ENCODE measurements at places on chromosomes 12 and 14. TPM values are rescaled to one million over a fixed set of nuclear protein-coding genes. Genes with fewer than 3 reads are reported as not detected.

The FOXM1 gene
- total RNA-seq, result 38.2 TPM

The KRT73 gene
- not detected for total RNA-seq

The TSHR gene
- not detected for total RNA-seq

The CMTM5 gene
- 4.3 TPM for total RNA-seq

The SLC25A47 gene
- not detected for total RNA-seq

The TPH2 gene
- total RNA-seq, result not detected

The INHBC gene
- total RNA-seq, result 0.06 TPM

The OLR1 gene
- total RNA-seq, result not detected

DNA sequence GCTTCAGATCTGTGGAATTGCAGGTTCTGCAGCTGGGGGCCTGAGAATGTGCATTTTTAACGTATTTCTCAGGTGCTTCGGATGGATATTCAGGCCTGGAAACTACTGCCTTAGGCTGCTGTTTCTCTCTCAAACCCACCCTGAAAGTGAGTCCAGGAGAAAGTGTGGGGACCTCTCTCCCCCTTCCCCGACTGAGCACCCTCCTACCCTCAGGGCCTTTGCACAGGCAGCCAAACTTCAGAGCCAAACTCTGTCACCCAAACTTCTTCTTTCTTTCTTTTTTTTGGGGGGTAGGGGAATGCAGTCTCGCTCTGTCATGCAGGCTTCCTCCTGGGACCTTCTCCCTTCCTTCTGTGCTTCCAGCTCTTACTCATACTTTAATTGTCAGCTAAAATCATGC lies 82.4 kb upstream of the FBXO21 start:
- DNase-seq, result no peak

DNA sequence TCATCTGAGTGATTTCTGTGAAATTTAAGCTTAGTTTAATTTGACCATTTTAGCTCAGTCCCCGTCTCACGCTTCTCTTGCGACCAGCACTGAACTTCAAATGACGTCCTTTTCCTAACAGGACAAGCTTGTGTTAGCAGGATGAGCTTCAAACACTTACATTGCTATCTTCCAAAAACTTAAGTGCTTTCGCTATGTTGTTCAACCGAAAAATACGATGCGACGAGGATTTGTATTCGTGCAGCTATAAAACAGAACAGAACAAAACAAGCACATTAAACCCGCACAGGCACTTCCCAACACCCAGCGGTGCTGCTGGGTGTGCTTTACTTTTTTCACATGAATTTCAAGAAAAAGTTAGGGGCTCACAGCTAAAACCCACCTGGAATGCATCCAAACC lies 64.2 kb upstream of the DICER1 start:
- no peak for DNase-seq

- no peak for DNase-seq
These were observed 48.5 kb upstream of the RNU6-8 start for GRCh38 chr14:32251530-32251929.

GRCh38 chr12:118685983-118686607 lies 295.2 kb upstream of the SRRM4 start:
- DNase-seq, result no peak

DNA sequence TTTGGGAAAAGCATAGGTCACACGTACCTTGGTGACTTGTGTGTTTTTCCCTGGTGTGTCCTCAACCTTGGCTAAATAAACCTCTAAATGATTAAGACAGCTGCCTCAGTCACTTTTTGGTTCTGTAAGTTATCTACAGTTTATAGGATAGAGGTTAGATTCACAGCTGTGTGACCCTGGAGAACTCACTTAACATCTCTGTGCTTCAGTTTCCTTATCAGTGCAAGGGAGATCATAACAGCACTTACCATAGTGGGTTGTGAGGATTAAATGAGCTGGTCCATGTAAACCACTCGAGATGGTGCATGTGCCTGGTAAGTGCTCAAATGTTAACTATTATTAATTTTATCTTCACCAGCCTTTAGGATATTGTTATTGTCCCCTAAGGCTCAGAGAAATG lies 35.4 kb upstream of the CHST11 start:
- no peak for DNase-seq

- no peak for DNase-seq
These were observed 84.1 kb upstream of the FKBP4 start for GRCh38 chr12:2710701-2711100.

DNA sequence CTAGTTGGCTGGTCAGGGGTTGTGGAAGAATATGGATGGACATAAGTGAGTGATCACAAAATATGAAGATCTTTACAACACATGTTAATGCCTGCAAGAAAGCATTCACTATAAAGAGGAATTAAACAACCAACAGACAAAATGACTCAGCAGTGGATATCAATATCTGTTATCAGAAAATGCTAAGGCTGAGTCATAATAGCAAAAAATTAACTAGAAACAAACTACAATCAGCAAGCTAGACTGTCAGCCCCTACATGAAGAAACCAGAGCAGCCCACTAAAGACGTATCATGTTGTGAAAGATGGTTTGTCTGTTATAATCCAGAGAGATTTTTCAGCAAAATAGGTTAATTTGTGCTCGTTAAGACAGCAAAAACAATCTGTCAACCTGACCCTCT lies 472.9 kb downstream of the NELL2 start:
- DNase-seq, result no peak

DNA sequence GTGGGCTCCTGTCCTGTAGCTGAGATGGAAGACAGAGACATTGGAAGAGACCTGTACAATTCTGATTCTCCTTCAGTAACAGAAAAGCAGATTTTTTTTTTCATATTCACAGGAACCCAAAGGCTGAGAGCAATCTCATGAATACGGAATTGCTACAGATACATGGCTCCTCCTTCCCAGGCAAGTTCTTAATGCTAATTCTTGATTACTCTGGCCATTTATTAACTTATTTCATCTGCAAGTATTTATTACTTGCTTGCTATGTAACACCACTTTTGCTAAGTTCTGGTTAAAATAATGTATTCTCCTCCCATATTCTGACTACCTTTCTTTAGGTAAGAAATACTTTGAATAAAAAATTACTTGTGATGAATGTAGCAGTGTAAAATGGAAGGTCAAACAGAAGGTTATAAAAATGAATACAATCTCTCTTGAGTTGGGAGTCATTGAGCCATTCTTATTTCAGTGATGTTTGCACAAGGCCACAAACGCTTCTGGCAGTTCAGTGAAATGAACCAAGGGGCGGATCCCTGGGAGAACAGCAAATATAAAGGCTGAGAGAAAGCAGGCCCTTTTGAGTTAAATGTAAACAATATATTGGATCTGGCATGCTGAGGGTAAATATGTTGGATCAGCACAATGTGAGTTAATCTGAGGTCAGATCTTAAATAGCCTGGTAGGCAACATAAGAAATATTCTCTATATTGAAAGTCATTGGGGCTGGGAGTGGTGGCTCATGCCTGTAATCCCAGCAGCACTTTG lies 37.6 kb downstream of the MUCL1 start:
- no peak for DNase-seq

DNA sequence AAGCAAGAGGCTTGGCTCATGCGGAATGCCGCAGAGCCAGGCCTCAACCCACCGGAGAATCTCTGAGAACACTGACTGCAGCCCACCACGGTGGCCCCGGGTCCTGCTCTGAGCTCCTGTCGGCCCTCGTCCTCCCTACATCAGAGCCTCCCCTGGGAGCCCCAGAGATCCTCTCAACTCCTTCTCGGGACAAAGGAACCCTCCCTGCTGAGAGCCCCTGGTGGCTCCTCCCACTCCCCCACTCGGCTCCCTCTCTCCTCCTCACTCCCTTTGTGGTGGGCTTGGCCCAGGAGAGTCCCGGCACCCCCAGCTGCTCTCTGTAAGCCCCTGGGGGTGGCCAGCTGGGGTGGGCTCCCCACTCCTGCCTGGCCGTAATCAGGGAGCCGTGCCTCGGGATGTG lies 11.1 kb upstream of the INF2 start:
- DNase-seq, result peak; percentile 57

- DNase-seq, result no peak
These were observed 349 bp downstream of the CDC42BPB start for GRCh38 chr14:103057028-103057371.

DNA sequence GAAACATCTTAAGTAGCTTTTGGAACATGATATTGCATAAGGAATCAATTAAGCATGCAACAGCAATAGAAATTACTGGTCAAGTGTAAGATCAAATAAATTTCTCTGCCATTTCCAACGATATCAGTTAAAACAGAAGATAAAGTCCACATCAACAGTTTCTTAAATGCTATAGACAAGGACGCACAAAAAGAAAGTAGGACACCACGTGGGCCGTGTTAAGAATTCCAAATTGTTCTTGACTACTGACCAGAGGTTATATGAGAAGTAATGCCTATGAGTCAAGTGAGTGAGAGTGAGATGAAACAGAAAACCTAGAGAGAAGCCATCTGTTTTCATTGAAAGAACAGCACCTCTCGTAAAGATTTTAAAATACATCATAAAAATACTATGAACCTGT lies 318.2 kb downstream of the TMEM117 start:
- no peak for DNase-seq

GRCh38 chr14:73188501-73188911 lies 48.8 kb upstream of the PAPLN start:
- no peak for DNase-seq

GRCh38 chr12:23884909-23885308 lies 64.6 kb downstream of the SOX5 start:
- no peak for DNase-seq

DNA sequence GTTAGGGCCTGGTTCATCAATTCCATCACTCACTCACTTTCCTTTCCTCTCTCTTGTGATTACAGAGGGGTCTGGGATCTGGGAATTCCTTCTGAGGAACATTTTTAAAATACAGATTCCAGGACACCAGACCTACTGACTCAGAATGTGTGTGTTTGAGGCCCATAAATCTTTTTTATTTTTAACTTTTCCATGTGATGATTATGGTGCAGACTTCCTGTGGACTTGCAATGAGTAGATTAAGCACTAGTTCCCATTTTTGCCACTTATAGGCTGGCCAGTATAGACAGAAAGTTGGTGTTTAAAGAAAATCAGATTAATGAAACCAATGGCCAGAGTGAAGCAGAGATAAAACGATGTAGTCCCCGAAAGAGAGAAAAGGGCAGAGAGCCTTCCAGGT lies 28.1 kb downstream of the SLC41A2 start:
- no peak for DNase-seq

- no peak for DNase-seq
These were observed 178.8 kb upstream of the MYL2 start for GRCh38 chr12:111099186-111099585.

Measured in neural progenitor cell (in vitro differentiated cells).